Prostate gland (tissue), 2 donors: ENCODE measurements at places on chromosomes 3 and 15. TPM values are rescaled to one million over a fixed set of nuclear protein-coding genes. Genes with fewer than 3 reads are reported as not detected.

- H3K36me3 ChIP-seq = no peaks in the 10 kb centered on the region
- H3K27me3 ChIP-seq = no peaks in the 10 kb centered on the region
- no peak overlapping the region for H3K4me3 ChIP-seq
- DNase-seq = no peak
These were observed 60.2 kb downstream of the FILIP1L start for GRCh38 chr3:100053951-100054620.

SNRPA1 gene
- total RNA-seq = 23.6 TPM

DNA sequence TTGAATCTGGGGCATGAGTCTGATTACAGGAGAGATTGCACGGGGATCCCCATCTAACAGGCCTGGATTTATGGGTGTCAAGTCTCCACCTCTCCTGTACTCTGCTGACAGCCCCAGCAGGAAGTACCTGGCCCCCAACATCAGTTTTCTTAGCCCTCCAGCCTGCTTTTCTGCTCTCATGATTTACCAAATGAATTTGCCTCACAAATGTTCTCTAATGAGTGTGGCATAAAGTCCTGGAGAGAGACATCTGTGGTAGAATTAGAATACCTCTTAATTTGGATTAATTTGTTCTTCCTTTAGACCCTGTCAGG lies 60.1 kb downstream of the FNDC3B start:
- no peaks in the 10 kb centered on the region for H3K4me1 ChIP-seq
- H3K27ac ChIP-seq = no peak overlapping the region
- H3K36me3 ChIP-seq = no peaks in the 10 kb centered on the region
- H3K4me3 ChIP-seq = no peak overlapping the region

DNA sequence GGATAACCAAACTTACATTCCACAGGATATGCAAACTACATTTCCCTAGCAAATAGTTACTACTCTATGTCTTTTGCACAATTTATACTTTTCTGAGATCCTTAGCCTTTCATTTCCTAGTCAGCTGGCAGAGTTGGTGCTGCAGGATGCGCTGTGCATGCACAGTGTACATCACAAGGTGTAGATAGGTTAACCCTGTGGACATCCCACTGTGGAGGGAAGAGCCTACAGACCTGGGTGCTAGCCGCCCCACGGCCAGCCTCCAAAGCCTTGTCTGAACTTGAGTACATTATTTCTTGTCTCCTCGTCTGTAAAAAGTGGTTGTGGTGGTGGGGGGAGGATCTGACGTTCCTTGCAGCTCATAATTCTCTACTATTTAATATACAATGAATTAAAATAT lies 3.5 kb downstream of the TNFSF10 start:
- peaks cover 23% of the 10 kb centered on the region for H3K4me1 ChIP-seq
- H3K36me3 ChIP-seq = no peaks in the 10 kb centered on the region
- H3K4me3 ChIP-seq = peak overlapping the region; percentile 54
- peak; percentile 13 for DNase-seq
- H3K27me3 ChIP-seq = no peaks in the 10 kb centered on the region

DNA sequence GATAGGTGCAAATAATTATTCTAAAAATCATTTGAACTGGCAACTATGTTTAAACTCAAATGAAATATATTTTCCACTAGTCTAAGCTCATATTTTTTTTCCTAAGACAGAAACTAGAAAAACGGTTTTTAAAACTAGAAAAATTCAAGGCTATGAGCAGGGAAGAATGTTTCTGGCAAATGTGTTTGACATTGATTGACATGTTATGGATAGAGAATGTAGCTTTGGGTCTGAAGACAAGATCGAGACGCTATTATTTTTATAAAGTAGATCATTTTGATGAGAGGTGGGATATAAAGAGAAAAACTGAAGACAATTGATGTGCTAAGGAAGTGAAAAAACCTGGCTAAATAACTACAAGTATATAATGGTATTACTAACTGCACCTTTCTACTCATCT lies 415.2 kb downstream of the GABRB3 start:
- no peak overlapping the region for H3K27ac ChIP-seq
- no peaks in the 10 kb centered on the region for H3K36me3 ChIP-seq
- no peak for DNase-seq
- H3K27me3 ChIP-seq = no peaks in the 10 kb centered on the region
- H3K4me1 ChIP-seq = no peaks in the 10 kb centered on the region

TM6SF1 gene
- 4.7 TPM for total RNA-seq

DNA sequence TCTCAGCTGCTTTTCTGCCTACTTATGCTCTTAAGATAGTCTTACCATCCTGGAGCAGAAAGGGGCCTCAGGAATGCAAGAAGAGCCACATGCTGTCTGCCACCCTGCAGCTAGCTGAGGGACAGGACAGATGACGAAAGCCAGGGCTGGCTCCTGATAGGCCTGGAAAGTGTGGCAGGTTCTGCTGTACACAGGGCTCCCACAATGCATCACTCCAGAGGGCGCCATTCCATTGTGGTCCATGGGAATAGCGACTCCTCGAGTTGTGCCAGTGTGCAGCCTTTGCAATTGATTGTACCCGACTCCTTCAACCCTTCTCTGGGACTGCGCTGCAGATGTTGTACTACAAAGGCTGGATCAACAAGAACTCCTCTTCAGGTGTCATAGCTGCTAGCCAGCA lies 11.2 kb downstream of the ACAN start:
- H3K4me1 ChIP-seq = no peaks in the 10 kb centered on the region
- H3K4me3 ChIP-seq = no peak overlapping the region

DNA sequence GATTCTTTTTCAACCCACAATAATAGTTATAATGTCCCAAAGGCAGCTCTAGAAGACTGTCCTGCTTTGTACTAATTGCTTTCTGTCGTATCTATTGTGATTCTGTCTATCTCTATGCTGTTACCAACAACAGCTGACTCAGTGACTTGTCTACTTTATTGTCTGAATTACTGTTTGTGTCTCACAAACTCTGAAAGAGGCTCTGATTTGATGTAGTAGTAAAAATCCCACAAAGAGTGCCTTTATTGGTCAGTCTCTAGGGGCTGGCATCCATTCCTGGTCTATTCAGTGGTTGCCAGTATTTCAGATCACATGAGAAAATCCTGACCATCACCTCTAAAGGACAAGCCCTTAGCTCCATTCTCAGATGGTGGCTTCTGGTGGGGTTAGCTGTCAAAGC lies 254.2 kb downstream of the NSUN3 start:
- H3K4me1 ChIP-seq = no peaks in the 10 kb centered on the region
- no peak overlapping the region for H3K4me3 ChIP-seq
- H3K27me3 ChIP-seq = no peaks in the 10 kb centered on the region
- no peak for DNase-seq
- no peak overlapping the region for H3K27ac ChIP-seq
- H3K36me3 ChIP-seq = no peaks in the 10 kb centered on the region
